Activated CD4-positive, alpha-beta T cell treated with anti-CD3 and anti-CD28 coated beads, Interleukin-10, Interleukin-2, amounts not matched to agents 100 ng/mL and 50 ng/mL, durations not matched to agents 16 hours and 8 hours (primary cell): ENCODE measurements at places on chromosomes 5 and 9.

DNA sequence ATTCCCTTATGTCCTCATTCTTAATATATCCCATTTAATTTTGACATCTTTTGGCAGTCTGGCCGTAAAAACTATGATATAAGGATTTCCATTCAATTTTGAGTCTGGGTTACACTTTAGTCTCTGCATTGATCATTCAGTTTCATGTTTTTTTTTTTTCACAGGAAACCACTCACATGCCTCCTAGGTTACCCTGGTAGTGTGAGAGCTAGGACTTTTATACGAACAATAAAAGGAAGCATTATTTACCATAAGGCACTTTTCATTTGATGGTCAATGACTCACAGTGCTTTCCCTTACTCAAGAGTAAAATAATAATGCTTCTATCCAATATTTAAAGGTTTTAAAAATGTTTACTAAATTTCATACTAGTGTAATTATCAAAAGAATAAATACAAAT lies 16.4 kb upstream of the DMAC1 start:
- no peak for DNase-seq

GRCh38 chr5:41507501-41507900 lies 2.9 kb downstream of the PLCXD3 start:
- DNase-seq = no peak

DNA sequence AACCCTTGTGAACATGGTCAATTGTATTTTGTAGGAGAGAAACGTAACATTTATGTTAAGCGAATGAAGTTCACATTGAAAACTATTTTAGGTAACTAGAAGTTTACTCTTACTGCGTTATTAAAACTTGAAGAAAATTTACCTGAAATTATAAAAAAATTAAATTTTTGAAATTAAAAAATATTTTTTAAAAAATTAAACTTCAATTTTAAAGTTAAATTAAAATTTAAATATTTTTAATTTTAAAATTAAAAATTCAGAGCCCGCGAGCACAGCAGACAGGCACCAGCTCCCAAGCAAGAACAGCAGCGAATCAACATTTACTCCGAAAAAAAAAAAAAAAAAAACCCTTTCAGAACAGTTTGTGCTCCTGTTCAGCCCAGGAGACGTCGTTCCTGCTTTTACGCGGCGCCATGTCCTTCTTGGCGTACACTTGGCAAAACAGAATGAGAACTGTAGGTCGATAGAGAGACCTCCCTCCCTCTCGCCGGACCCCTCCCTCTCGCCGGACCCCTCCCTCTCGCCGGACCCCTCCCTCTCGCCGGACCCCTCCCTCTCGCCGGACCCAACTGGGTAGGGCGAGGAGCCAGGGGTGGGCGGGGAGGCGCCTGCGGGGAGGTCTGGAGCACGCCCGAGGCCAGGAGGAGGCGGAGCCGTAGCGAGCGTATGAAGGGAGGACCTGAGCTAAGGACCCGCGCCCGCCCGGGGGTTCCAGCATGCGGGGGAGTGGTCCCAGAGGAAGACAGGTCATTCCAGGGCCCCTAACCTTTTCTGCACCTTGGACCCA lies 235.8 kb downstream of the ROR2 start:
- DNase-seq = peak; percentile 70

- no peak for DNase-seq
Measured at GRCh38 chr5:14109771-14110170, 33.4 kb upstream of the TRIO start.

DNA sequence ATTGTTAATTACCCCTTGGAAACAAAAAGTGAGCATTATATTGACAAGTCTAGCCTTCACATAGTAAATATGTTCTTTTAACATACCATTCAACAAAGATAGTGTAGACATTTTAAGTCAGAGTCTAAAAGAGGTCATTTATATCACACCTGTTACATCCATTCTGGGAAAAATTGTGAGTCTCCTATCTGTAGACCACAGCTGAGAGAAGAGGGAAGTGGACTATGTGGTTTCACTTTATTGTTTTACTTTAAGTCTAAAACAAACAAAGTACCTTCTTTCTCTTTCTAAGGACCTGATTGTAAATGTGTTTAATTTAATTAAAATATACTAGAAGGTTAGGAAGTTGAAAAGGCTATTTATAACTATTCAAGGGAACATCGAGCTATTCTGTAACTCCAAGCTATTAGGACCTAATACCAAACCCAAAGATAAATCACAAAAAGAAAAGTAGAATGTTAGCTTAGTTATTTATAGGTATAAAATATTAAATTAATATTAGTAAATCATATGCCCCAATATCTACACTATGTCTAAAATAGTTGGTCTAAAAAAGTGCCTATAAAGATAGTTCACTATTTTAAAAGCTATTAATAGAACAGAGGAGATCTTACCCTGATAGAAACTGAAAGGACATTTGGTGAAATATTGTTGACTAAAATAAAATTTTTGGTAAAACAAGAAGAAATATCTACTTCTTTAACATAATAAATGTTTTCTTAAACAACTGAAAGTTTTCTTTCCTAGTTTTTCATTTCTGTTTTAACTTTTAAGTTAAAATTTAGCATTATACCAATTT lies 134.9 kb downstream of the TMEM167A start:
- no peak for DNase-seq

DNA sequence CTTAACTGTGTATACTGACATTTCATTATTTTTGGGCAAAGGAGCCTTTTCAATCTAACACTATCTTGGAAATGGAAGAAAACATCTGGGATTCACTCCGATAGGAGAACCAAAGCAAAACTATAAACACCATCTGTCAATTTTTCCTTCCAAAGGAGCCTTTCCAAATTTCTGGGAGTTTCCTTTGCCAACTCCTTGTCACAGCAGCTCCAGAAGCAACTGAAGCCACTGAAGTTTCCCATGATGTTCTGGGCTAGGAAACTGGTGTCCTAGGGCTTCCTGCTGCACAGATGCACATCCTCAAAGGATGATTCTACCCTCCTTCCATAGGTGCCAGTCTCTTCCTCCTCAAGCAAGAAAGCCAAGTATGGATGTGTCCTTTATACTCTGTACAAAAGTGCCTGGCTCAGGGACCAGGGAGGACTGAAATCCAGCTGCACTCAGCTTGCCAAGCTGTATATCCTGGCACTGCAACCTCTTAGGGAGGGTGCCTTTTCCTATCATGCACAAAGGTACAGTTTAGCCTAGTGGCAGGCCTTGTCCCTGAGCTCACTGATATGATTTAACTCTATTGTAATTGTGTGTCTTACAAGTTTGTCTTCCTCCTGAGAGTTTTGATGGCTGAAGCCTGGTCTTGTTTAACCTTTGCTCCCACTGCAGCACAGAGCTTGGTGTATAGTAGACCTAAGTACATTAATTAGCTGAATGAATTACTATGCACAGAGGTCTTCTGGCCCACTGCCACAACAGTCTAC lies 8.4 kb upstream of the UBAP1 start:
- no peak for DNase-seq

- DNase-seq = no peak
Measured at GRCh38 chr5:174273325-174273724, 227.8 kb downstream of the NSG2 start.

- DNase-seq = peak; percentile 46
Measured at GRCh38 chr9:105007143-105007542, 79.2 kb upstream of the ABCA1 start.

- DNase-seq = no peak
Measured at GRCh38 chr5:53603009-53603687, 42.7 kb downstream of the NDUFS4 start.

- no peak for DNase-seq
Measured at GRCh38 chr5:171913987-171914273, 92.5 kb downstream of the FBXW11 start.

- DNase-seq = no peak
Measured at GRCh38 chr9:135377431-135377830, 102.2 kb upstream of the PPP1R26 start.

- DNase-seq = no peak
Measured at GRCh38 chr9:1231998-1232919, 182.1 kb downstream of the DMRT2 start.

DNA sequence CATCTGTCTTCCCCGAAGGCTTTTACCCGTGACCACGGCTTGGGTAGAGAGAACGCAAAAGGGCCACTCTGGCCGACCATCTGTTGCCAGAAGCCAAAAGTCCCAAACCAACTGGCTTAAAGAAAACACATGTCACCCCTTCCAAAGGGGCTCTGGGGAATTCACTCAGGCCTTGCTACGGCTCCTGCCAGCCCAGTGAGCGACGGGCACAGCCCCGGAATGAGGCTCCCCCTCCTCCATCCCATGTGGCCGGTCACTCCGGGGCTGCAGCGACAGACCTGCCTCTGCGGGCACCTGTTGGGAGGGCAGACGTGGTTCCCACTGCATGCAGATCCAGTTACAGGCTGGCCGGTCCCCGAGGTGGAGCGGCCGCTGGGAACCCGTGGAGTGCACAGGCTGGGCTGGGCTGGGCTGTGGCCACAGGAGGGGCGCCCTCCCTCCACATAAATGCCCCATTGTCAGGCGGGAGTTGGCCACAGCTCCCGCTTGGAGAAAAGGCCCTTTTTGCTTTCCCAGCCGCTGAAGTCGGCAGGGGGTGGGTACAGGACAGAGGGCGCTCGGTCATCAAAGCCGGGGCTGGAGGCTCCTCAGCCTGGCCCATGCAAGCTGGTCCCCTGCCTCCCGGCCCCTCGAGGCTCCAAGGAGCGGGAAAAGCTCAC lies 19.9 kb downstream of the NOTCH1 start:
- DNase-seq = no peak

- no peak for DNase-seq
Measured at GRCh38 chr5:74394916-74395880, 245.3 kb downstream of the ENC1 start.

GRCh38 chr5:177454397-177455035 lies 7.9 kb downstream of the PRR7 start:
- DNase-seq = peak; percentile 95

DNA sequence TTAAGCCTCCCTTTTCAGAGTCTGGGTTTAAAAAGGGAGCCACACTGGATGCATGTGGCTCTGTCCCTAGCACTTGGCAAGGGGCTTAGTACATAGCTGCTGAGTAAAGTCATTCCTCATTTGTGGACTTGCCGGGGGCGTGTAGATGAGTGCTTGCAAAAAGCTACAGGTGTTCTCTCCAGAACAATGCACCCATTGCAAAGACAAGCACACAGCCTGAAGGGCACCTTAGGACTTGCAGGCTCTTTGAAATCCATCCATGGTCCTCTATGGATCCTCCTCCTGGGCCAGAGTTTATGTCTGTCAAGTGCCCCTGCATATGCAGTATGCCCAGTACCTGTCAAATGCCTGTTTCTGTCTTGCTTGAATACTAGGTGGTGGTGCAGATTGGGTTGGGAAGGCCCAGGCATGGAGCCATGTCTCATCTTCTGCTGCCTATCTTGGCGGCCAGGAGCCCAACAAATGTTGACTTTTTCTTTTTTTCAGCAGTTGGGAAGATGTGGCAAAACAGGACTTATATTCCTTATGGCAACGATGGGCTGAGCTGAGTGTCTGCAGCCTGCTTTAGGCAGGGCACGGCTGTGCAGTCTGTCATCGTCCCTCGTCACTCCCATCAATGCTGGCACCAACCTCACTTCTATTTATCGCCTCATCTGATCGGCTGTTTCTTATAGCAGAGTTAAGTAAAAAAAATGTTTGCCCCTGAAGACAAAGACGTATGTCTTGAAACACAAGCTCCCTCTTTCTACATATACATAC lies 18.5 kb upstream of the SMIM32 start:
- DNase-seq = no peak

DNA sequence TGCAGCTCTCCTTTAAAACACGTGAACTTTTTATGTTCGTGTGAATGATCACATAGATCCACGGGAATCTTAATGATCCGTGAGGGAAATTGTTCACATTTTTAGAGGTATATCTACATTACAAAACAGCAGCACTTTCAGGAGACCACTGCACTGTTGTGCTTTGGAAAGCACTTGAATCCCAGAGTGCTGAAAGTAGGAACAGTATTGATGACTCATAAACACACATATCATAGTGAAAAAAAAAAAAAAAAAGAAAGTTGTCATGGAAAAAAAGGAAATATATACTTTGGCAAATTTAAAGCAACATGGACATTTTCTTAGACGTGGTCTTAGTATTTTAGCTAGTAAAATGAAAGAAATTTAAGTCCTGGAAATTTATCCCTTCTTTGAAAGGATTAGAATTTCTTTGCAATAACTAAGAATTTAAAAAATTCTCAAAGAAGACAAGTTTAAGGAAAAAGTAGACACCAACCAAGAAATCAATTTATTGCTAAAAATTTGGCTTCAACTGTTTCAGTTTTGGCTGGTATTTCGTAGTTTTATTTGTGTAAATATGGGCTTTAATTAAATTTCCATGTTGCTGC lies 55.4 kb downstream of the ADGRV1 start:
- no peak for DNase-seq

DNA sequence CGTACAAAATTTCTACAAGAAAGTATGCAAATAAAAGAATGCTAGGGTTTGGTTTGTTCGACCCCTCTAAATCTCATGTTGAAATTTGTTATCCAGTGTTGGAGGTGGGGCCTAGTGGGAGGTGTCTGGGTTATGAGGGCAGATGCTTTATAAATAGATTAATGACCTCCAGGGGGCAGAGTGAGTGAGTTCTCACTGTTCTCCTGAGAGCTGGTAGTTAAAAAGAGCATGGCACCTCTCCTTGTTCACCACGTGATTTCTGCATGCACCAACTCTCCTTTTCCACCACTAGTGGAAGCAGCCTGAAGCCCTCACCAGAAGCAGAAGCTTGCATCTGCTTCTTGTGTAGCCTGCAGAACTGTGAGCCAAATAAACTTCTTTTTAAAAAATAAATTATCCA lies 50.4 kb upstream of the FAM170A start:
- peak; percentile 43 for DNase-seq

DNA sequence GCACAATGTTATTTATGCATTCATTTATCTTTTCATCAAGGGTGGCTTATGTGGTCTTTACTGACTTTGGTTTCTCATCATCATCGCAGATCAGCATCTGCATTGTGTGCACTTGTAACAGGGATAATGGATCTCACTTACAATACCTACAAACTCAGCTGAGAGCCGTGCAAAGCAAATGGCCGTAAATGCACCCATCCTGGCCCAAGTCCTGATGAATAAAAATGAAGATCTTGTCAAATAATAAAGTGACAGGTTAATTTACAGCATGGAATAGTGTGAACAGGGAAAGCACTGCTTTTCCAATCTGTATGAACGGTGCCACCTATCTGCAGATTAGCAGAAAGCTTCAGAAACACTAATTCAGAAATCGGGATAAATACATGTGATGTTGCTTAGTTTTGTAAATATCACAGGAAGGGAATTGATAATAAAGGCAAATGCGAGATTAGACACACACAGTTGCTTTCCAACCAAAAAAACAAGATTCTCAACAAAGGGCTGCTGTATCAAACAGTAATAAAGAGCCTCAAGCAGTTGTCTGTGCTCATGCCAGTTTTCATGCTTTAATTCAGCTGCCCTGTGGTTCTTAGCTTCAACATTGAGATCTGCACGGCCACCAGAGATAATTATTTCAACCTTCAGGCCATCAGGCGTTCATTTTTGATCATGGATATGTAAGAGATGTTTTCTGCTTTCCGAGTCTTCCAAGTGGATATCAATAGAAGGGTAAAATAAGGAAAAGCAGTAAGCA lies 153.4 kb upstream of the POU5F2 start:
- DNase-seq = no peak

DNA sequence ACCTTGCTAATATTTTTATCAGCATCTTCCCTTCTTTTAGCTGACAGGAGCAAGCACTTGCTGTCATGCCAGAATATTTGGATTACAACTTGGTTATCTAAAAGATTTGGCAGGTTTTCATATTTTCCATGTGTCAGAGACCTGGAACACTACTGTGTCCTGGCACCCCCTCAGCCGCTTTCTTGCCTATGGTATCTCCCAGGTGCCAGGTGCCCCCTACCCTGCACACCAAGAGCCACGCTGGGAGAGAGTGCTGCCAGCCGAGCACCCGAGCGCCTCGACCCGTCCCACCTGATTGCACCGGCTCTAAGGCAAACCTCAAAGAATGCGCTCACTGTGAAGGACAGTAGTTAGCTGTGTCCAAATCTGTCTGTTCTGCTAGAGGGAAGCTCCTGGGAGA lies 84.8 kb downstream of the GTF3C4 start:
- DNase-seq = no peak
